ENCODE measurements at places on chromosomes 16 and 17. TPM values are rescaled to one million over a fixed set of nuclear protein-coding genes. Genes with fewer than 3 reads are reported as not detected.

GRCh38 chr16:80583466-80583865, 42.7 kb downstream of the DYNLRB2 start:
- DNase-seq = no peak

DNA sequence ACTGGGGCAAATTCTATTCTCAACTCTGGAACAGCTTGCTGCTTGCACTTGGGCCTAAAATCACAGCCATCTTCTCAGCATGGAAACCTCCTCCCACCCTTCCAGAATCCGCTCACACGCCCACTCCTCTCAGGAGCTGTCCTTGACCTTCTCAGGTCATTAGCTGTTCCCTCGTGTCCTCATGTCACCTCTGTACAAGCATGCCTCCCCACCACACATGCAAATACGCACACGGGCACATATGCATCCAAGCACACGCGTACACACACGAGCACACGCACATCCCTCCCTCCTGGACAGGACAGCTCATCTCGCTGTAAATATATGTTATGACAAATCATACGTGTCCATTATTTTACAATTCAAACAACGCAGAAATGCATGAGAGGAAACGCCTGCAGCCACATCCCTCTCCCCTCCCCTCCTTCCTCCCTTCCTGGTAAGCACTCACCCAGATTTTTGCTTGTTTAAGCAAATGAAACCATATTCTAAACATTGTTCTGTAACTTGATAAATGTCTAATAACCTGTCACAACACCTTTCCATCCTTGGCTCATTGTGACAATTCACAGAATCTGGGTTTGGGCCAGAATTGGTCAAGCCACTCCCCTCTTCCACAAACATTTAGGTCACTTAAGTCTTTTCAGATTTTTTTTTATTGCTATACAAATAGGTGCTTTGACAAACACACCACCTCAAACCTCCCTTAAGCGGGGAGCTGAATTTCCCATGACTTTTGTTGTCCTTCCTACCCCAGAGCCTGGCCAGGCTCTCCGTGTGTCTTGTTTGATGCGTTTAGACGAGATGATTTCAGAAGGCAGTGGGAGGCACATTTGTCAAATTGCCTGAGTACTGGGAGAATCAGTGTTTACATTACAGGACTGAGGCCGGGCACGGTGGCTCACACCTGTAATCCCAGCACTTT, 41.7 kb downstream of the DNAH17 start:
- peak; percentile 21 for DNase-seq

DNA sequence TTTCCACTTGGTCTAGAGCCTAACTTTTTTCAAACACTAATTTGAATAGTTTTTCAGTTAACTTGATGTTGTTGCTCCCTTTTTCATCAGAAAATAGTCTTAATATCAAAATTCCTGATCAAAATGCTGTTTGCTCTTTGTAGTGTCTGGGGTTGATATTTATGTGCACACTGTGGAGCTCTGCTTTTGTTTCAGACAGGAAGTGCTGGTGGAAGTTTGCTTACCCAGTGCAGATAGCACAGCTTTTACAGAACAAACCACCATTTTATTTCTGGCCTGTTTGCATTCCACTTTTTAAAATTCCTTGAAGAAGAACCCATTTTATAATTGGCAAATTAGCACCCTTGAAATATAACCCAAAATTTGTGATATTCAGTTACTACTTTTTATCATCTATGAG, 125.4 kb downstream of the MRTFB start:
- no peak for DNase-seq

KRTAP9-4 gene
- total RNA-seq = not detected

ITGB3 gene
- 3.4 TPM for total RNA-seq

DNA sequence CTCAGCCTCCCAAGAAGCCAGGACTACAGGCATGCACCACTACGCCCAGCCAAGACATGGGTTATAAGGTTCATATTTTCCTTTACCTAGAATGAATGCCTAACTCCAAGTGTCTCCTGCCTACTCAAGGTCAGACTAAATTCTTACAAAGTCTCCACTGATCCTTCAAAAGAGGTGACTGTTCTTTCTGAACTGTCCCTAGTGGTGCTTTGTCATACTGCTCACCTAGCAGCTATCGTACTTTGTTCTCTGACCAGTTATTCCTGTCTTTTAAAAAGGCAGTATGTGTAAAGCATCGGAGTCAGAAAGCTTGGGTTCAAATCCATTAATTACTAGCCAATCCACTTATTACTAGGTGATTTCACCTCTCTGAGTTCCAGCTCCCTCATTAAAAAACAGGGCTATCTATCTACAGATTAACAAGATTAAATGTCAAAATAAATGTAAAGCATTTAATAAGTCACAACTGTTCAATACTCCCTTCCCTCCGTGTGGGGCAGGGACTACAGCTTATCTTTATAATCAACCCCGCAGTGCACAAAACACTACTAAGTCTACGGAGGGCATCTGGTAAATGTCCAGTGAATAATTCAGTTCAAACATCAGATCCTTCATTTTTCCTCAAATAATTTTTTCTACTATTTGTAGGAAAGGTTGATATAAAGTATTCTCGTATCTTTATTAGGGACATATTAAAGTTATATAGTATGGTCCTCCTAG, 20.0 kb upstream of the ITGA2B start:
- DNase-seq = no peak

- DNase-seq = no peak
Measured at GRCh38 chr17:34723875-34724274, 144.5 kb downstream of the TMEM132E start.

DNA sequence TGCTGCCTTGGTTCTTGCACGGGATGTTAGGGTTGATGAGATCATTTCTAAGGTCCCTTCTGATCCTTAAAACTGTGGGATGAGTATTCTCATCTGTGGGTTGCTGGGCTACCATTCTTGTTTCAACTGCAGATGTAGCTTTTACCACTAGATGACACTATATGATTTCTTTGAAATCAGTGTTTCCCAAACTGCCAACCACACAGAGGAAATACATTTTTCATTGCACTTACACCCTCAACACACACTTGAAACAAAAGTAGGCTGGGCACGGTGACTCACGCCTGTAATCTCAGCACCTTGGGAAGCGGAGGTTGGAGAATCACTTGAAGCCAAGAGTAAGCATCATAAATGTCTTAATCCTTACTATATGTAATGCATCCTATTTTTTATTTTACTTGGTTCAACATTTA, 15.3 kb downstream of the LCMT1 start:
- DNase-seq = no peak

MEOX1 gene
- 3.4 TPM for total RNA-seq

TEKT1 gene
- not detected for total RNA-seq

GRCh38 chr17:81539571-81539900, 11.4 kb downstream of the FSCN2 start:
- no peak for DNase-seq

GRCh38 chr16:1088295-1089170, 7.5 kb downstream of the C1QTNF8 start:
- DNase-seq = no peak

CIITA gene
- 11.7 TPM for total RNA-seq

SEC14L5 gene
- 0.77 TPM for total RNA-seq

- DNase-seq = no peak
Measured at GRCh38 chr16:50234771-50235556, 31.4 kb upstream of the ADCY7 start.

FAM117A gene
- 46.4 TPM for total RNA-seq

DNA sequence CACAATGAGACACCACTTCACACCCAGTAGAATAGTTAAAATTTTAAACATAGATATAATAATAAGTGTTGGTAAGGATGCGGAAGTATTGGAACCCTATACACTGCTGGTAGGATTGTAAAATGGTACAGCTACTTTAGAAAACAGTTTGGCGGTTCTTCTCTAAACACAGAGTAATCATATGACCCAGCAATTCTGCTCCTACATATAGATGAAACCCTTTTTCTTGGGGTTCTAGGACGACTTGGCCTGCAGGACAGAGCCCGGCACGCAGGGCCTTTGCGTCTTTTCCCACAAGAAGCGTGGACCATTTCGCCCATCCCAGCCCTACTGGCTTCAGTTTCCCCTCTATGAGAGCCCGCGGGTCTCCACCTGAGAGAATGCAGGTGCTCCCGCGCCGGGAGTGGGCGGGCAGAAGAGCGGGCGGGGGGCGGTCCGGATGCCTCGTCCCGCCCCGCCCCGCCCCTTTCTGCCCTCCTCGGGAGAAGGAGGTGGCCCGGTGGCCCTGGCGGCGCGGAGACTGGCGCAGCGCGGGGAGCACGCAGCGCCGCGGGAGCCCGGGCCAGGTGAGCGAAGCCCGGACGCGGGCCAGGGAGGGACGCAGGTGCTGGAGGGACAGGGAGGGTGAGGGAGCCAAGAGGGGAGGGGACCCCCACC, at the start of gene SDR42E2:
Gene SDR42E2, plus strand, starts transcription at position 508 of the 657 bp plus-strand sequence. CDS start 3,077 bp downstream, outside the sequence.
- no peak for DNase-seq

GRCh38 chr16:28863929-28864793, 518 bp downstream of the SH2B1 start:
- DNase-seq = no peak

TNS4 gene
- 51.3 TPM for total RNA-seq

LPO gene
- total RNA-seq = not detected

DNA sequence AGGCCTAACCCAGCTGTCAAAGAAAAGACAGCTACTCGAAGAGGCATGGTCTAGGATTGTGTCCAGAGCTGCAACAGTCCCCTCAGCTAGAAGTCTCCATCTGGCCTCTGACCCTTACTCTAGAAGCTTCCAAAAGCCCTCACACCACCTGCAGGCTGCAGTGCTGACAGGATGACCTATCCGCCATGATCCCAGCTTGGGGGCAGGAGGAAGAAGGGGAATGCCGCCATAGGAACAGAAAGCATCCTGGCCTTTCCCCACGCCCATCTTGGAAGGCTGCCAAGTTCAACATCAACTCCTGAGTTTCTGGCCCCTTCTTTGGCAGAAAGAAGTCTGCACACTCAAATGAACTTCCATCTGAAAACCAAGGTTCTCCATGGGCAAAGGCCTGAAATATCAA, 3.1 kb upstream of the KRT36 start:
- DNase-seq = no peak

DNA sequence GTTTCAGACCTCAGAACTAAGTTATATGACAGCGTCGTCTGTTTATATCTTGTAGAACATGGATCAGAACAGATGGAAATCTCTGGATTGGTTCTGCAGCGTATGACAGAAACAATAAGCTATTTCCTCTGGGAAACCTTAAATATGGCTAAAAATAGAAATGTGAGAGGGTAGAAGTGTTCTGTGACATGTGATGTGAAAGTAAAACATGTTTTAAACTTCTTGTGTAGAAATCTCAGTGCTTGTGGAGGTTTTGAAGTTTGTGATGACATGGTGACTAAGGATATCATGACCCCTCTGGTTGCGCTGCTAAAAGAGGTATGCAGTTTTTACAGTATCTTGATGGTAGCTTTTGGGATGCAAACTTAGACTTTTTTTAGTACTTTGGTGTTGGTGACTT, 2.8 kb downstream of the HEATR3 start:
- no peak for DNase-seq

- DNase-seq = peak; percentile 64
Measured at GRCh38 chr16:65658349-65658748, 536.5 kb upstream of the CDH11 start.

GRCh38 chr16:84597931-84598351, 19.9 kb downstream of the COTL1 start:
- no peak for DNase-seq

- no peak for DNase-seq
Measured at GRCh38 chr17:82349287-82349701, 9.8 kb upstream of the TEX19 start.

TEFM gene
- total RNA-seq = 4.4 TPM

HOXB9 gene
- 0.68 TPM for total RNA-seq

DNA sequence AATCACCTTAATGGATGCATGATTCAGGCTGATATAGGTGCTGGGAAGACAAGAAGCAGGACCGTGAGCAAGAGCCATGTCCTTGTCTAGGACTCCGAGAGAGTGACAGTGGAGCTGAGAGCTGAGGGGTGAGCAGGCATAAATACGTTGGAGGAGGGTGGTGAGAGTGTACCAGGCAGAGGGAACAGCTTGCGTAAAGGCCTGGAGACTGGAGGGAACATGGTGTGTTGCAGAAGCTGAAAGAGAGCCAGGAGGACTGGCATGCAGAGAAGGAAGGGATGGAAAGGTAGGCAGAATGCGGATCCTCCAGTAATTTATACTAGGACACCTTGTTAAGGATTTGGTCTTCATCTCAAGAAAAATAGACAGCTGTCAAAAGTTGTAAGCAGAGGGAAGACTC, 653.2 kb downstream of the HS3ST4 start:
- no peak for DNase-seq

DNA sequence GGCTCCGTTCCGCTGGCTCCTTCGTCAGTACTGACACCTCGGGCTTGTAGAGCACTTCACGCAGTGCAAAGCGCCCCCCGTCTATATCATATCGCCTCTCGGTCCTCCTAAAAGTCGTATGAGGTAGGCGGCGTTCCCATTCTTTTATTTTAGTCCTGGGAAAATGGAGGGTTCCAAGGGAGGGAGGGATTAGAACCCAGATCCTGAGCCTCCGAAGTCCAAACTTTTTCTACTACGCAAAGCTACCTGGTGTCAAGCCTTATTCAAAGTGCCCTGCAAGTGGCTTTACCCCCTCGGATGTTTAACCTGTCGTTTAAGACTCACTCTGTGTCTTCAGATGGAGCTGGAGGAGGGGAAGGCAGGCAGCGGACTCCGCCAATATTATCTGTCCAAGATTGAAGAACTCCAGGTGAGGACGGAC, 348 bp upstream of the FTSJ3 start:
- no peak for DNase-seq

NHLRC4 gene
- total RNA-seq = 2.9 TPM

DNA sequence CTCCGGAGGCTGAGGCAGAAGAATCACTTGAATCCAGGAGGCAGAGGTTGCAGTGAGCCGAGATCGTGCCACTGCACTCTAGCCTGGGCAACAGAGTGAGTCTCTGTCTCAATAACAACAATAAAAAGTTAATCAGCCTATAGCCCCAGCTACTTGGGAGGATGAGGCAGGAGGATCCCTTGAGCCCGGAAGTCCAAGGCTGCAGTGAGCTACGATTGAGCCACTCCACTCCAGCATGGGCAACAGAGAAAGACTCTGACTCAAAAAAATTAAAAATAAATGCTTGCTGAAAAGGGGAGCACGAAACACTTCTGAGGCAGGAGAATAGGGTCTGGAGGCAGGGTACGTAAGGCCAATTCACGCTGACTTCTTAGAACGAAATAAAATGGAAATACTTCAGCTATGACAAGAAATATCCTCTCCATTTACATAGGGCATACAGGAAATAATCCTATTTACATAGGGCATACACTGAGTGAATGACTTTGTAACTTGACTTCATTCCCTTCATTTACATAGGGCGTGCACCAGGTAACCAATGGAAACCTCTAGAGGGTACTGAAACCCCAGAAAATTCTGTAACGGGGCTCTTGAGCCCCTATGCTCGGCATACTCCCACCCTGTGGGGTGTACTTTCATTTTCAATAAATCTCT, 3.2 kb upstream of the PRPSAP1 start:
- DNase-seq = no peak

GRCh38 chr16:48161906-48162305, 6.1 kb upstream of the ABCC12 start:
- no peak for DNase-seq

GRCh38 chr17:5809056-5809455, 224.7 kb upstream of the NLRP1 start:
- no peak for DNase-seq
